ENCODE measurements at places on chromosomes 4 and X.
A peak's percentile ranks its signal among the peaks of the same experiment; 100 is the strongest.

GRCh38 chrX:68827256-68827655 lies 1.6 kb upstream of the EFNB1 start:
- no peak for DNase-seq

- DNase-seq: no peak
Measured at GRCh38 chr4:79852305-79852730, 220.7 kb downstream of the ANTXR2 start.

DNA sequence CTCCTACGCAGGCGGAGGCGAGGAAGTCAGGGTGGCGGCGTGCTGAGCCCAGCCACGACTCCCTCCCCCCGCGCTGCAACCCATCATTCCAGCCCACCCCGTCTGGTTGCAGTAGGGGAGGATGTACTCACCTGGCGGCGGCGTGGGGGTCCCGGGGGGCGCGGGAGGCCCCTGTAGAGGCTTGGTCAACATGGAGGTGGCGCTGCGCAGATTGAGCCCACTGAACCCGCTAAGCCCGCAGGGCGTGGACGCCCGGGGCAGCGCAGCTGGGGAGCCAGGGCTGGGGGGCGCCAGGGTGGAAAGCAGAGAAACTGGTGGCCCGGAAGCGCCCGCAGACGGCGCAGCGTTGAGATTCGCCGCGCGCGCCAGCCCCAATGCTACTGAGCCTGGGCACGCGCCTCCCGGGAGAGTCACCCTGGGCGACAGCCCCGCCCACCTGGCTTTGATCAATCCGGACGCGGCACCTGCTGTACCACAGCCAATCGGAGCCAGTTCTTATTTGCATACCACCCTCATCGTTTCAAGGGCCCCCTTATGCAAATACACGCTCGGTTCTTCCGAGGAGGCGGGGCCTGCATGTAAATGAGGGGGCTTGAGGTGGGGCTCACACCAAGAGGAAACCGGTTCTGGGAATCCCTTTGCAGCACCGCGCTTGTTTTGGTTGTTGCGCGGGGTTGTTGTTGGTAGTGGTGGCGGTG lies at the start of gene PIM2:
Gene PIM2 (minus strand): TSS at position 382 of the 698 bp plus-strand sequence. CDS start 190 bp downstream, at position 192.
- DNase-seq: peak; percentile 80

- DNase-seq: no peak
Measured at GRCh38 chr4:175068266-175068665, 150.1 kb downstream of the ADAM29 start.

DNA sequence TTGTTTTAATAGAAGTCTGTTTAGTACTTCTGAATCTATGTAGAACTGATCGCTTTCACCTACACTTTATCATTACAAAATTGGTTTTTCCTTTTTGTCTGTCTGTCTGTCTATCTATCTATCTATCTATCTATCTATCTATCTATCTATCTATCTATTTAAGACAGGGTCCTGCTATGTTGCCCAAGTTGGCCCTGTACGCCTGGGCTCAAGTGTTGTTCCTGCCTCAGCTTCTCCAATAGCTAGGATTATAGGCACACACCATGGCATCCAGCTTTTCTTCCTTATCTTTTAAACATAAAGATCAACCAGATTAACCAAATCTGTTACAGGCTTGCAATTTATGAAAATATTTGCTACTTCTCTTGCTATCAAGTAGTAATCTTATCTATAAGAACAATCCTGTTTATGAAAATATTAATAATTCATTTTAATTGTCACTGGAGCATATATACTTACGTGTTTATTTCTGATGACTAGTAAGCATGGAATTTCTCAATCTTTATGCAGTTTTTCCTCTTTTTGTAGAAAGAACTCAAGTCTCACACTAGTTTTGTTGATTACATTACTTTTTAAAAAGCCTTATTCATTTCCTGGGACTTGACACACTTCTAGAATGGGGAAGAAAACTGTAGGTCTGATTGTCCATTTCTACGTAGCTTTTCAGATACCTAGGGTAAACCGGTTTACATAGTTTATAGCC lies 24.5 kb downstream of the KIAA0232 start:
- DNase-seq: no peak

DNA sequence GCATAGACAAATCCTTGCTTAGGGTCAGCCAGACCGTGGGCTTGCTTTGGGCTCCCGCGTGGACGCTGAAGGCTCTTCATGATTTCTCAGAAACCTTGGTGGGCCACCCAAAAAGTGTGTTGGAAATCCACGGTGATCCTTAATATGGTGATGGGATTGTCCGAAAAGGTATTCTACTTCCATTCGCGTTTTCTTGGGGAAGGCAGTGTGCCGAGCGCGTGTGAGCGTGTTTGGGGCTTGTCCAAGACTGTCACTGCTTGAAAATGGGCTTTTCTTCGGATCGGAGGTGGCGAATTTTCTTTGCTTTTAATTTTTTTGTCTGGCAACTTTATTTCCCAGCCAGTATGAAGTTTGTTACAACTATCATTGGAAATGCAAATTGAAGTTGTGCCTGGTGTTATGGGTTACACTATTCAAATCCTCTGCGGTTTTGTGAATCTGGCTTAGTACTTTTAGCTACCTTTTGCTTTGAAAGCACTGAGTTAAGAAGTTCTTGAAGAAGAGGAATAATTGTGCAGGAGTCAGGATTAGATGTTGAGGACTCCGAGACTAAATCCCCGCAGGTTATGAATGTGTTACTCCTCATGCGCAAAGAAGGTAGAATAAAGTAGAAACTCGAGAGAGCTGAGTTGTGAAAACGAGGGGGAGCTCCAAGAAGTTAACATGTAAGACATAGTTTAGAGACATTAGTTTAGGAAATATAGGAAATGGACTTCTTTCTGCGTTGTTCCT lies 3.2 kb downstream of the SPRY1 start:
- DNase-seq: no peak

DNA sequence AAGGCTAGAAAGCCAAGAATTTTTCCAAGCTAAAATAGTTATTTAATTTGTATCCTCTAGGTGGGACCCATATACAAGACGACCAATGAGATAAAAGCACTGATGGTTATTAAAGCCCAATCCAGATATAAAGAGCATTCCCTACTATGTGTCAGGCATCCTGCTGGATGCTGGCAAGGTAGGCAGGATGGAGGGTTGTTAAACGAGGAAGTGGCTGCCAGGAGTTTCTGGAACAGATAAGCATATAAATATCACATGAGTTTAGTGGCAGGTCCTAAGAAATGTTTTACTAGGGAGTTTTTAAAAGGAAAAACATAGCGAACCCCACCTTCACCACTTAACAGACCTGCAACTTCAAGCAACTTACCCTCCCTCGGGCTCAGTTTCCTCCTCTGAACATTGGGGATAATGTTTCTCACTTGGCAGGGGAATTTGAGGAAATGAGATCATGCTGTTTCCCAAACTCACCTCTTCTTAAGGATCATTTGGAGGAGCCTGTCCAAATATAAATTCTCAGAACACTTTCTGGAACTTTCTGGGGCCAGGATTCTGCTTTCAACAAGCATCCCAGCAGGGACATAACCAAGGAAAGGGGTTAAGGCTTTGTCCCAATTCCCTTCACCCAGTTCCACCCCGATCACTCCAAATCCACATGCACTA lies 94.3 kb upstream of the LDB2 start:
- no peak for DNase-seq

DNA sequence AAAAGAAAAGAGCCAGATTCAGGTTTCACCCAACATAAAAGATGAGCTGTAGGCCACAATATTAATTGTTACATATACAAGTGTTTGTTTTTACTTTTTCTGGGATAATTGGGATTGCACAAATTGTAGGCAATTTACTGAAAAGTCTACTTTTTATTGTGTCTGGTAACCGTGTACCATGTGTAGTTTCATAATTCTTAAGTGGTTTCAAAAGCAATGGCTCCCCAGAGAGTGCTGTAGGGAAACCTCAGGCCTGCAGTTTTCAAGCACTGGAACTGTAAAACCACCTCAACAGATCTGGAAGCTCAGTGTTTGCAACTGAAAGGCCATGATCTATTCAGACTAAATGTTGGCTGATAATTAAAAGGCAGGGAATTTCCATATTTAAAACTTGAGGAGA lies 53.9 kb upstream of the MMAA start:
- DNase-seq: no peak

DNA sequence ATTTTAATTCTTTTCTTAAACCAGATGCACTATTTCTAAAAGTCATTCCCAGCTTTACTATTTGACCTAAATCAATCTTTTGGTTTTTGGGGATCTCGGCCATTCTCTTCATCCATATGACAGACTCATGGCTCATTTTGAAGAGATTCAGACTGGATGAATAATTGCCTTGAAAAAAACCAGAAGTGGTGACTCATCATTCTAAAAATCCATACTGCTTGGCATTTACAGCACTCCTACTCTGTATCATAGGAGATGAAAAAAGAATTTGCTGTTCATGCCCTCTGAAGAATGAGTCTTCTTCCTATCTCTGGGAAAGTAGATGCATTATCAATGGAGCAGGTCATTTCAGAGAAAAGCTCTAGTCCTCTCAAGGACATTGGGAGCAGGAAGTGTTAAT lies 220.5 kb upstream of the RPS6KA3 start:
- no peak for DNase-seq

GRCh38 chr4:160021870-160022269 lies 919.0 kb downstream of the RAPGEF2 start:
- DNase-seq: no peak

DNA sequence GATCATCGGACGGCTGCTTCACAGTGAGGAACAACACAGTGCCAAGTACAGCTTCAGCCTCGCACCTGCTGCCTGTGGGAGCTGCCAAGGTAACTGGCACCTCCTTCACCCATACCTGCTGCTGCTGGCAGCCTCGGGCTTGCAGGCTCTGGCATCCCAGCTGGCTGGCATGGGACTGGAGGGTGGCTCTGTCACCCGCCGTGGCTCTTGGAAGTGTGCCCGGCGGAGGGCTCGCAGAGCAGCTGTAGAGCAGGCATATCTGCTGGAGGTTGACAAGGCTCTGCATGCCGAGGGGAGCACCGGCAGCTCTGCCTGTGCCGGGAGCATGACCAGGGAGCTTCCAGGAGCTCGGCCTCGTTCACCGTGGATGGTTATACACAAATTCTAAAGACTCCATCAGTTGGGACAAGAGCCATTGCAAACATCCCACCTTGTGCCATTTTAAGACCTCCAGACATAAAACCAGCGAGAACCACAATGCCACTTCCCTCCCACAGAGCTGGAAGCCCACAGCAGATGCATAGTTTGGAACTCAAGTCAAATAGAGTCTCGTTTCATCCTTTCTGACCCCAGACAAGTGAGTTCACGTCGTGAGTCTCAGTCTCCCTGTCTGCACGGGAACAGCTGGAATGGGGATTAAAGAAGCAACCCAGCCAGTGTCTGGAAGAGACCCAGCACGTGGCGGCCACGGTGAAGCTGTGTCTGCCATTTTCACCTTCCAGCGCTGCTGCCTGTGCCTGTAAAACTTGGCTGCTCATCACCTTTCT lies 84.3 kb upstream of the PSAPL1 start:
- no peak for DNase-seq

DNA sequence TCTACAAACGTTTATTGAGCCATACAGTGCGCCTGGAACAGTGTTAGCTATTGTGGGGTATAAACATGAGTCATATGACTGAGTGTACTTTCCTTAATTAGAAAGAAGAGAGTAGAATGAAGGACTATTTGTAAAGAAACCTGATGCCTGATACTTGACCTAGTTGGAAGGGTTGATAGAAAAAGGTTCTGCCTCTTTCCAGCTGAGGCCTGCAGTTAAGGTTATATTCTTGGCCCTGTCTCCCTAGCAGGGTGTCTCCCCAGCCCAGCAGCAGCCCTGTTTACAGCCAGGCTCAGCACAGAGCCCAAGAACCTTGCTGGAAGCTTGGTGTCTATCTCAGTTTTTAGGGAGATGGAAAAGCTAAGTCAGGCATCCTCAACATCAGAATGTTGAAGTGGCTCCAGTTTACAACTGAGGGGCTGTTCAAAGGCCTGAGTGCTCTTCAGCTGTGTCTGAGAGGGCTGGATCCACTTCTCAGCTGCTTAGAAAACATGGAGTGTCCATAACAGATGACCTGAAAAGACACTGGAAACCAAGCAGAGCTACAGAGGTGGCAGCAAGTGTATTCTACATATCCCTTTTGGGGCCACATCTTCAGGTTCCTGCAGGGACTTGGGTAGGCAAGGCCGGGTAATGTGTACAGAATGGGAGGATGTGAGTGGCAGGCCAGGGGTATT lies 21.6 kb downstream of the NYX start:
- DNase-seq: no peak

DNA sequence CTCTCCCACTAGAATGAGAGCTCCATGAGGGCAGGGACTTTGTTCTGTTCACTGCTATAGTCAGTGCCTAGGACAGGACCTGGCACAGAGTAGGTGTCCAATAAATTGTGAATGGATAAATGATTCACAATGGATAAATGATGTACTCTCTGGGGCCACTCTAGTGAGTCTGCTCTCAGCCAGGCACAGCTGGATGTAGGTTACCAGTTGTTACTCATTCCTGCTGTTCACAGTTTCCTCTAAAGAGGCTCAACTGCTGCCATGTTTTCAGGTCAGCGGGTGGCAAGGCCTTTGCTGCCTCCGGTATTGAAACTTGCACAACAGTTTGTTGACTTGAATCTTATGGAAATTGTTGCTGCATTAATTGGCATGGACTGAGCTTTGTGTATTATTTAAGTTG lies 99.1 kb downstream of the NHSL2 start:
- no peak for DNase-seq

GRCh38 chrX:121858867-121859647 lies 811.6 kb downstream of the GLUD2 start:
- DNase-seq: no peak

DNA sequence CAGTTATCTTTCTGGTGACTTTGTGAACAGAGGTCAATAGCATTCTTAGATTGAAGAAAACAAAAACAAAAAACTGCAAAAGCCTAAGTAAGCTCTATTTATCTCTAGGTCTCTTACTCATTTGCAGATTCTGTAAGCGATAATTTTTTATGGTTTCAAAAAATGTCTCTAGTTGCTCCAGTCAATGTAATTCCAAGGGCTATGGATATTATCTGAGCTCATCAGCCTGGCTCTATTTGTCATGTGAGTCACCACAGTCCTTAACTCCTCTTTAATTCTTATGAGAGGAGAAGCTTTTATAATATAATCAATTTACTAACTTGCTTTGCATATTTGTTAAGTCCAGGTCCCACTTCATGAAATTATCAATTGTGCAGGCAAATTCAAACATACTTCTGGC lies 79.1 kb downstream of the NPFFR2 start:
- no peak for DNase-seq

DNA sequence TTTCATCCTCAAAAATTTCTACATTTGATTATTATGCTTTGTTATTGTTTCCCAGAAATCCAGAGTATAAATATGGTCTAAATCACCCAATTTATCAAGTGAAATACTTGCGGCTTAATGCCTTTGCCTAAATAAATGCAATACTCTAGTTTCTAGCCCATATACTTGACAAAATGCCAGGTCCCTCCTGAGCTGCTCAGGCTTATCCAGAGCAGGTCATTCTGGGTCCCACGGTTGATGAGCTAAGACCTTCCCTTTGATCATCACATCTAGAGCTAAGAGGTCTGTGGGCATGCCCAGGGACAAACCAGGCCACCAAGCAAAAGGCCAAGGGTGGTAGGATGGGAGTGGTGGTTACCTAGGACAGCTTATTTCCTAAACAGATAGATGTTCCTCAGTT lies 180.1 kb downstream of the SMIM20 start:
- DNase-seq: no peak

DNA sequence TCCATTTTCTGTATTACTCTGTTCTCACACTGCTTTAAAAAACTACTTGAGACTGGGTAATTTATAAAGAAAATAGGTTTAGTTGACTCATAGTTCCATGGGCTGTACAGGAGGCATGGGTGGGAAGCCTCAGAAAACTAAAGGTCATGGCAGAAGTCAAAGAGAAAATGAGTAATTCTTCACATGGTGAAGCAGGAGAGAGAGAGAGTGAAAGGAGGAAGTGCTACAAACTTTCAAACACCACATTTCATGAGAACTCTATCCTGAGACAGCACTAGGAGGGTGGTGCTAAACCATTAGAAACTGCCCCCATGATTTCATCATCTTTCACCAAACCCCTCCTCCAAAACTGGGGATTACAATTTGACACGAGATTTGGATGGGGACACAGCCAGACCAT lies 108.0 kb upstream of the PBDC1 start:
- no peak for DNase-seq

Data from stimulated activated CD8-positive, alpha-beta memory T cell treated with anti-CD3 and anti-CD28 coated beads, Interleukin-2, amount 100 ng/mL, for 48 hours (primary cell).